CD4-positive, alpha-beta T cell (primary cell): ENCODE measurements at places on chromosomes 13 and 19. TPM values are rescaled to one million over a fixed set of nuclear protein-coding genes. Genes with fewer than 3 reads are reported as not detected.

DNA sequence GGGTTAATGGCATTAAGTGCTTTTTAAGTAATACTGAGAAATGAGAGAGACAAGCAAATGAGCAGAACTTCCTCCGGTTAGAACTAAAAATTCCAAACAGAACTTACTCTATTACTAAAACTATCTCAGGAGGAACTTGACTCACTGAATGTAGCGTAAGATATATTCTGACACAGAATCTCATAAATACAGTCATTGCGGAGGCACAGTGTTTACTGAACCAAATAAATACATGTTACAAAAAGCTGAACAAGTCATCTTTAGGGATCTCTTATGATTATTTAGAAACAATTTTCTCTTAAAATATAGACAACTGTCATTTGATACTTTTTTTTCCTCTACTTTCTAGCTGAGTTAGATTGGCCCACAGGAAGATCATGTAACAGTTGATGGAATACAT is 283.1 kb downstream of the KLF12 start:
- no peak overlapping the region for H3K4me3 ChIP-seq
- DNase-seq = no peak
- peaks cover 11% of the 10 kb centered on the region for H3K36me3 ChIP-seq
- no peak overlapping the region for H3K27ac ChIP-seq
- H3K27me3 ChIP-seq = no peaks in the 10 kb centered on the region

- H3K4me3 ChIP-seq = no peak overlapping the region
- no peaks in the 10 kb centered on the region for H3K36me3 ChIP-seq
- no peaks in the 10 kb centered on the region for H3K27me3 ChIP-seq
- no peaks in the 10 kb centered on the region for H3K4me1 ChIP-seq
- no peak for DNase-seq
Measured at GRCh38 chr13:81184556-81185265, 843.8 kb upstream of the SPRY2 start.

- peaks cover 12% of the 10 kb centered on the region for H3K4me1 ChIP-seq
- no peak for DNase-seq
- no peaks in the 10 kb centered on the region for H3K27me3 ChIP-seq
- no peaks in the 10 kb centered on the region for H3K36me3 ChIP-seq
- no peak overlapping the region for H3K27ac ChIP-seq
Measured at GRCh38 chr19:44658069-44658733, 13.1 kb upstream of the CEACAM19 start.

- no peaks in the 10 kb centered on the region for H3K4me1 ChIP-seq
- no peak for DNase-seq
- H3K4me3 ChIP-seq = no peak overlapping the region
- no peak overlapping the region for H3K27ac ChIP-seq
- no peaks in the 10 kb centered on the region for H3K36me3 ChIP-seq
Measured at GRCh38 chr13:105514401-105514800, 1021.1 kb downstream of the EFNB2 start.

DNA sequence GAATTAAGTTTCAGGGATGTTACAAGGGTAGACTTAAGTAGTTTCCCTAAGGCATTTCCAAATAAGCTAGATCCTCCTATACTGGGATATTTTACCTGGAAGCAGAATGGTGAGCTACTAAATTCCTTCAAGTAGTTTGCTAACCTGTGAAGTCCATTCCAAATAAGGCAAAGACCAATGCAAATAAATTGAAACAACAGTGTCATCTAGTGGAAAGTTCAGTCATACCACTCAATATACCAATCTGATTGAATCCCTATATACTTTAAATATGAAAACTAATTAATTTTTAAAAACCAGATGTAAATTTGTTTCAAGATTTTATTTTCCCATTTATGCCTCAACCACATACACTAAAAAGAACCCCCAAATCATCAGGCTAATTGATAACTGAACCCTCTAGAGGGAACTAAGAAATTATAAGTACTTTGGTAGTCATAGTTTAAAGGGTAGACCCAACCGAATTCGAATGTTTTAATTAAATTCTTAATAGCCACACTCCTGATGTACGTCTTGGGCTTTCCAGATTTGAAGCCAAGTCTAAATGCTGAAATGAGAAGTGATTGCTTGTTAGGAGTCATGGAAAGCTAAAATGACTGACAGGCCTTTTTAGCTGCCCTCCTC is 223.7 kb downstream of the TBC1D4 start:
- H3K4me3 ChIP-seq = no peak overlapping the region
- H3K27me3 ChIP-seq = no peaks in the 10 kb centered on the region
- H3K36me3 ChIP-seq = no peaks in the 10 kb centered on the region
- no peak for DNase-seq

GRCh38 chr19:18865973-18866799 is 29.8 kb downstream of the CERS1 start:
- no peak overlapping the region for H3K27ac ChIP-seq
- H3K4me1 ChIP-seq = peaks cover 17% of the 10 kb centered on the region
- peaks cover 7% of the 10 kb centered on the region for H3K27me3 ChIP-seq
- no peak overlapping the region for H3K4me3 ChIP-seq
- H3K36me3 ChIP-seq = peaks cover 71% of the 10 kb centered on the region

DNA sequence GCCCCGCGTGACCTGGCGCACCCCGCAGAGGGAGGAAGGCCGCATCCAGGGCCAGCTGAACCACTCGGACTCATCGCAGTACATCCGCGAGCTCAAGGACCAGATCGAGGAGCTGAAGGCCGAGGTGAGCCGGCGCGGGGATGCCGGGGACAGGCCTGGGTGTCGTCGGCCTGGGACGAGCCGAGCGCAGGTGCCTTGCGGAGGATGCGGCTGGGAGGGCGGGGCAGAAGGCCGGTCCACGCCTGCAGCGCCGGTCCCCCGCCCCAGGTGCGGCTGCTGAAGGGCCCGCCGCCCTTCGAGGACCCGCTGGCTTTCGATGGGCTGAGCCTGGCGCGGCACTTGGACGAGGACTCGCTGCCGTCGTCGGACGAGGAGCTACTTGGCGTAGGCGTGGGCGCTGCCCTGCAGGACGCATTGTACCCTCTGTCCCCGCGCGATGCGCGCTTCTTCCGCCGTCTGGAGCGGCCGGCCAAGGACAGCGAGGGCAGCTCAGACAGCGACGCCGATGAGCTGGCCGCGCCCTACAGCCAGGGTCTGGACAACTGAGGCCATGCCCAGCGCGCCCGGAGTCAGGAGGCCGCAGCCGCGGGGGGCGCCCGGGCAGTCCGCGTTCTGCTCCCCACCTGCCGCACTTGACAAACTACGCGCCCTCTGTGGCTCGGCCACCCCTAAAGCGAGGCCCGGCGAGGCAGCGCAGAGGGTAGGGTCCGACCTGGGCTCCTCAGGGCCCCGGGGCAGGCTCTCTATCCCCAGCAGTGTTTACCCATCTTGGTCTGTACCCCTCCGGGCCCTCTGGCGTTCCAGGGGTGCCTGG is 10.8 kb downstream of the PRR36 start:
- peak; percentile 60 for DNase-seq
- no peaks in the 10 kb centered on the region for H3K36me3 ChIP-seq
- peaks cover 50% of the 10 kb centered on the region for H3K4me1 ChIP-seq
- no peak overlapping the region for H3K4me3 ChIP-seq
- H3K27me3 ChIP-seq = peaks cover 24% of the 10 kb centered on the region

DNA sequence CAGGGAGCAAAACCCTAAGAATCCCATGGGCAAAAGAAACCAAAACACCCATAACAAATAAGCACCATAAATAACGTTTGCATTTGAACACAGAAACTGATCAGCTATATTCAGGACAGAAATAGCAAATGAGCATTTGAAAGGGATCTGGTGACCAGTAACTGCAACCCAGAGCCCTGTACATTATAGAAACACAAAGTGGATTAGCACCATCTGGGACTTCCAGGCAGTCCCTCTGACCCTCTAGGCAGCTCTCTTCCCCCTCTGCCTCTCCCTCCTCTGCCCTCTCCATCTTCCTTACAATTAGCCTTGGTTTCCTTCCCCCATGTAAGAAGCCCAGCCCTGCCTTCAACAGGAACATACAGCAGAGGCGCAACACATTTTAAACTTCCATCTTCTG is 215.0 kb downstream of the DCLK1 start:
- H3K4me3 ChIP-seq = no peak overlapping the region
- no peaks in the 10 kb centered on the region for H3K4me1 ChIP-seq
- DNase-seq = no peak
- H3K27ac ChIP-seq = no peak overlapping the region
- H3K36me3 ChIP-seq = no peaks in the 10 kb centered on the region

GRCh38 chr13:48818495-48819356 is 157.0 kb upstream of the FNDC3A start:
- H3K4me1 ChIP-seq = peaks cover 8% of the 10 kb centered on the region
- no peaks in the 10 kb centered on the region for H3K27me3 ChIP-seq
- H3K36me3 ChIP-seq = no peaks in the 10 kb centered on the region
- DNase-seq = no peak
- H3K4me3 ChIP-seq = no peak overlapping the region

DNA sequence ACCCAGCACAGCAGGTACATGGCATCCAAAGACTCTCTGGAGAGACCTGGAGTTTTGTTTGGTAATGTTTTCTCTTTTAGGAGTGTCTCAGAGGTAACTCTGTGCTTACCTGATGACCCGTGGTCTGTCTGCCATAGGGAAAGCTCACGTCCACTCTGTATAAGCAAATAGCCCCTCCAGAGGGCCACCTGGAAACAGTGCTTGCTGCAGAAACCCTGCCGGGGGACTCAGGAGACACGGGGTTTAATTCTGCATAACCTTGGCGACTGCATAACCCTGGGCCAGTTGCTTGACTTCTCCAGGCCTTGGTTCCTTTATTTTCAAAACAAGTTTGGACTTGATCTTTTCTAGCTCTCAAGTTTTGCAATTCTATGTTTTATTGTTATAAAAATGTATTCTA is 187.2 kb upstream of the SOX1 start:
- H3K36me3 ChIP-seq = no peaks in the 10 kb centered on the region
- no peak overlapping the region for H3K4me3 ChIP-seq
- no peak overlapping the region for H3K27ac ChIP-seq

DNA sequence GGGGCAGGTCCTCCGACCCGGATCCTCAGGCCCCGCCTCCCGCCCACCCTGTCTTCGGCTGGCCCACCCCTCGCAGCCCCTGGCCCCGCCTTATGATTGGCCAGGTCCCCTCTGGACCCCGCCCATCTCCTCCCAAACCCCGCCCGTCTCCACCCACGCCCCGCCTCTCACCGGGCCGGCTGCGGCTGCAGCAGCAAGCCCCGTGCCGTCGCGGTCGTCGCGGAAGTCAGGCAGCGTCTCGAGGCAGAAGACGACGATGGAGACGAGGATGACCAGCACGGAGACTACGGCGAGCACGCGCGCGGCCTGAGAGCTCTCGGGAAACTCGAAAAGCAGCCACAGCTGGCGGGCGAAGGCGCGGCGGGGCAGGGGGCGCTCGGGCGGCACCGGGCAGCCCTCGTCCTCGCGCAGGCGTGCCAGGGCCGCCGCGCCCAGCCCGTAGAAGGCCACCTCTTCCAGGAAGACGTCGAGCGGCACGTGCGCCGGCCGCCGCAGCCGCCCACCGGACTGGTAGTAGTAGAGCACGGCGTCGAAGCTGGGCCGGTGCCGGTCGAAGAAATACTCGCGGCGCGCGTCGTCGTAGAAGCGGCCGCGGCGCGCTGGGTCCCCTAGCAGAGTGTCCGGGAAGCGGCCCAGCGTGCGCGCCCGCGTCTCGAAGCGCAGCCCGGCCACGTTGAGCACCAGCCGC is 495 bp downstream of the KCNA7 start:
- no peak overlapping the region for H3K27ac ChIP-seq
- DNase-seq = no peak
- peaks cover 38% of the 10 kb centered on the region for H3K27me3 ChIP-seq
- H3K4me1 ChIP-seq = peaks cover 8% of the 10 kb centered on the region
- H3K36me3 ChIP-seq = no peaks in the 10 kb centered on the region

The ANKRD24 gene
- total RNA-seq = 0.59 TPM

The FAM174C gene
- total RNA-seq = 38.3 TPM

The KISS1R gene
- 1.6 TPM for total RNA-seq

The CLDND2 gene
- 0.60 TPM for total RNA-seq
